ENCODE measurements at places on chromosomes 3 and 15.

DNA sequence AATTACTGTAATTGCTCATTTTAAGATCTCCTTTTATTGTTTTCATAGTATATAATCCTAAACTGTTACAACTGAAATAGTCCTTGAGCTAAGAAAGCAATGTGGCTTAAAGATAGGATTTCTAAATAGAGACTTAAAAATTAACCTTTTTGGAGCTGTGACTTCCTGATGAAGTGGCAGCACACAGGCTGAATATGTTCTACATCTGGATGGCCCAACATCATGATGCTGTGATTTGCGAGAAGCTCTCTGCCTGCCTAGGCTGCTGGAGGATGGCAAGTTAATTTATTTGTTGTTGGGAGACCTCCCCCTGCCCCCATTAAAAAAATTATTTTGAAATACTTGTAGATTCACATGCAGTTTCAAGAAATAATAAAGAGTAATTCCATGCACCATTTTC lies 134.5 kb downstream of the IGF1R start:
- no peak for DNase-seq

GRCh38 chr3:126867863-126868200 lies 115.1 kb upstream of the PLXNA1 start:
- DNase-seq = no peak

GRCh38 chr3:42672515-42672914 lies 12.8 kb upstream of the KLHL40 start:
- no peak for DNase-seq

- DNase-seq = peak; percentile 22
Observed at GRCh38 chr15:70266412-70267121, 168.8 kb upstream of the TLE3 start.

DNA sequence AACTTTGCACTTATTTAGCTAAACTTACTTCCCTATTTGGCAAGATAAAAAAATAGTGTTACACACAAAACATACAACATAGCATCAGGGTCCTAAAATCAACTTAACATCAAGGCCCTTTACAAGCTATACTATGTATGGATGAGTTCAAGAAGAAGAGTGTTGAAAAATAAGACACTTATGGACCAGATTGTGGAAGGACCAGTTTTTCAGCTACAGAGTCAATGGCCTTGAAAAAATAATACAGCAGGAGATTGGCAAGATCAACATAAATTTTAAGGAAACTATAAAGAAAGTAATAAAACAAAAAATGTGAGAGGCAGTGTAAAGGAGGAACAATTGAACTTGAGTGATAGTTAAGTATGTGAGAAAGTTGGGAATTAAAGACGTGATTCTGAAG lies 66.3 kb upstream of the BBX start:
- DNase-seq = no peak

DNA sequence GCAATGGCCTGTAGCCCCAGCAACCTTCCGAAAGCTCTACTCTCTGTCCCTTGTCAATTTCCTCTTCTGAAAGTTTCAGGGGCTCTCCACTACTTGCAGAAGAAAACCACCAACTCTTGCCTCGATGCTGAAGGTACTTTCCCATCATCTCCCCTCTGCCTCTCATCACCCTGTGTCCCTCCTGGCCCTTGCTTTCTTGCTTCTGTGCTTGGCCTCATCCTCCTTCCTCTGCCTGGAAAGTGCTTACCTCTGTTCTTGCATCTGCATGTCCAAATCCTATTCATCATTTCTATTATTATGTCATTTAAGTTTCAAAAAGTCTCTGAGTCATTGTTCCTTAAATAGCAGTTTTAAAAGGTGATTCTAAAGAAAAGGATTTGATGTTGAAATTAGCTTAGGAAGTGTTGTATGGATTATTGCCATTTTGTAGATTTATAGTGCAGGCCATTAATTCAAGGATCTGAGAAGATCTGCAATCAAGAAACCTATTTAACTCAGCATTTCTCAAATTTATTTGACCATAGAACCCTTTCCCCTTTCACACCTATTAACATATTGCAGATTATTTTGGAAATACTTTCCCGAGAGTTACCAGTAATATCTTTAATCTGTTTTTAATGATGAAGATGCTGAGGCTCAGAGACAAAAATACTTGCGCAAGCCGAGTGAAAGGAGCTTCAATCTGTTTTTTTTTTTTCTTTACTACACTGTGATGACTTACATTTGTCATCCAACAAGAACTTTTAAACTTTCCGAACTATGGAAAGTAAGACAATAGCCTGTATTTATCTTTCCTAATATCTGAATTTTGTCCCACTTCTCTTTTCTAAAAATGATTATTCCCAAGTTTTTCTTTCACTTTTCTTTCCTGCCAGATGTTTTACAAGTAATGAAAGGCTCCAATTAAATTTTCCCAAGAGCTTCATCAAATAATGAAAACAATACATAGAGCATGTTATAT lies 22.3 kb upstream of the CFAP161 start:
- DNase-seq = no peak

GRCh38 chr15:92796161-92796611 lies 103.9 kb upstream of the CHD2 start:
- no peak for DNase-seq

- DNase-seq = no peak
Observed at GRCh38 chr3:192841428-192841827, 76.2 kb downstream of the MB21D2 start.

- peak; percentile 85 for DNase-seq
Observed at GRCh38 chr3:141646760-141647561, 91.1 kb upstream of the RNF7 start.

GRCh38 chr15:90412356-90413194 lies 24.5 kb downstream of the IQGAP1 start:
- peak; percentile 31 for DNase-seq

- no peak for DNase-seq
Observed at GRCh38 chr3:124413989-124414598, 316.2 kb upstream of the UMPS start.

DNA sequence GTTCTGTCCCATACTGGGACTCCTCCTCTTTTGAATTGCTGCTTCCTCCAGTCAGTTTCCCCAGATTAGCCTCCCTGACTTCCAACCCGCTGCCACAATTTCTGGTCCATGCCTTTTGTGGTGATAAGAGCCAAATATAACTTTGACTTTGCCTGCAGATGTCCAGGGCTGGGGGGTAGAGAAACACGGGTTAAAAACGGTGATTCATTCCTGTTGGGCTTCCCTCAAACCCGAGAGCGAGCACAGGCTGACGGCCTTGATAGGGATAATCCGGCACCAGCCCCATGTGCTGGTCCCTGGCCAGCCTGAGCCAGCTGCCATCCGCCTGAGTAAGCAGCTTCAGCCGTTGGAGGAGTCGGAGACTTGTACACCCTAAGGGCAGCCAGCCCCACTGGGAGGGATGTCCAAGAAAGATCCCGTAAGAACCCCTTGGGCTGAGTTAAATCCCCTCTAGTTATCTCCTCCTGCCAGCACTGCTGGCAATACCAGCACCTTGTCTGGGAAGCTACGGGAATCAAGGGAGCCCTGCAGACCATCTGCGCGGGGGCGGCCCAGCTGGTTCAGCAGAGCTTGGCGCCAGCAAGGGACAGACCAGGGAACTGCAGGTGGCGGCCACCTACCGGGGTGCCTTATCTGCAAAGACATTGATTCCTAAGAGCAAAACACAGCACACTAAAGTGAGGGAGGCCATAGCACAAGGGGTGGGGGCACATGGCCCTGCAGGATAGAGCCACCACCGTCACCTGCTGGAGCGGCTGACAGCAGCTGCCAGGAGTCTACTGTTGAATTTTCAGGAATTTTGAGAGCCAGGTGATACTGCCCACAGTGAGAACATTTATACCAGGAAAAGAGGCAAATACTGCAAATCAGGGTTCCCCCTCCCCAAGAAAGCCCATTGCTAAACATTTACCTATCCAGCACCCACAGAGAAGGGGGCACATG lies 18.1 kb downstream of the CSPG4 start:
- peak; percentile 86 for DNase-seq

GRCh38 chr3:145817870-145818483 lies 343.0 kb downstream of the PLOD2 start:
- DNase-seq = no peak

DNA sequence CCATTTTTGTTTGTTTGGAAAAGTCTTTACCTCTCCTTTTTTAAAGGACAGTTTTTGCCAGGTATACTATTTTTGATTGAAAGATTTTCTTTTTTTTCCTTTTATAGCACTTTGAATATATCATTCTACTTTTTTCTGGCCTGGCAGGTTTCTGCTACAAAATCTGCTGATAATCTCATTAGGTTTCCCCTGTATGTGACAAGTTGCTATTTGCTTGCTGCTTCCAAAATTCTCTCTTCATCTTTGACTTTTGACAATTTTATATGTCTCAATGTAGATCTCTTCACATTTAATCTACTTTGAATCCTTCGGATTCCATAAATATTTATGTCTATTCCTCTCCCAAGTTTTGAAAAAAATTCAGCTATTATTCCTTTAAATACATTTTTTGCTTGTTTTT lies 838.5 kb downstream of the IGSF11 start:
- DNase-seq = no peak

DNA sequence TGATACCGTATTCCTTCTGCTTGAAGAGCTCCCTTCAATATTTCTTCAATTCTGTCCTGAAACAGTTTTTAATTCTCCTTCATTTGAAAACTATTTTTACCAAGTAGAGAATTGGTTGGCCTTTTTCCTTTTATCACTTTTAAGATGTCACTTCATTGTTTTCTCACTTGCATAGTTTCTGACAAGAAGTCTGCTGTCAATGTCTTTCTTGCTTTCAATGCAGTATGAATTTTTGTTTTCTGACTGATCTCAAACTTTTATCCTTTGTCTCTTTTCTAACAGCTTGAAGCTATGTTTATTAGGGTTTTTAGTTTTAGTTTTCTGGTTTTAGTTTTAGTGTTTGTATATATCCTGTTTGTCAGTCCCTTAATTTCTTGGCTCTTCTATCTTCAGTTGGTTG lies 364.8 kb upstream of the TPRG1 start:
- peak; percentile 31 for DNase-seq

GRCh38 chr15:82530606-82531379 lies 9.5 kb downstream of the RPS17 start:
- peak; percentile 68 for DNase-seq

GRCh38 chr15:36805278-36805677 lies 225.9 kb downstream of the CDIN1 start:
- no peak for DNase-seq

DNA sequence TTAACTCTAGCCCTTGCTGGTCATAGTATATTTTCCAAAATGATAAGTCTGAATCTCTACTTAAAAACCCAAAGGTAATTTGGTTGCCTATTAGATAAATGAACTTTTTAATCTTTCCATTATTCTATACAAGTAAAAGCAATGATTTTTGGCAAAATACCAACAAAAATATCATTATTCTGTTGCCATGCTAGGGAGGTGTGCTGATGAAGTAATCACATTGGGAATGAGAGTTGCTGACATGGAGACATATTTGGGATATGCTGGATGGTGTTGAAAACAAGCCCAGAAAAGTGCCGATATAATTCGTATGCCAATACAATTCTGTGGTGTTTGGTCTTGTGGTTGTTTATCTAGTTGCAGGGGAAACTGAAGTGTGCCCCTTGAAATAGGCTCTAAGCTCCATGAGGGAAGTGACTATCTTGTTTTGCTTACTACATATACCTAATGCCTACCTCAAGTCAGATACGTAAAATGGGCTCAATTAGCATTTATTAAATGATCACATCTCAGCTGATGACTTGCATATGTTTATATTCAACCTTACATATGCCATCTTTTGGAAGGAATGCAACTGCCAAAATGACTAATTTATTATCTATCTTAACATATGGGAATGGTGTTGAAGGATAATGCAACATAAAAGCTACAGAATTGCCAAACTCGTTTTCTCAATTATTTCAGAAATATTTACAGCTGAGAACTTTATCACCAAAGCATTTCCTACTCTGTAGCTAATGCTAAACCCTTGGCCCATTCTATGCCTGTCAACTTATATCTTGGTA lies 5.8 kb downstream of the TOPBP1 start:
- DNase-seq = no peak

- no peak for DNase-seq
Observed at GRCh38 chr3:10845001-10845761, 29.2 kb downstream of the SLC6A11 start.

DNA sequence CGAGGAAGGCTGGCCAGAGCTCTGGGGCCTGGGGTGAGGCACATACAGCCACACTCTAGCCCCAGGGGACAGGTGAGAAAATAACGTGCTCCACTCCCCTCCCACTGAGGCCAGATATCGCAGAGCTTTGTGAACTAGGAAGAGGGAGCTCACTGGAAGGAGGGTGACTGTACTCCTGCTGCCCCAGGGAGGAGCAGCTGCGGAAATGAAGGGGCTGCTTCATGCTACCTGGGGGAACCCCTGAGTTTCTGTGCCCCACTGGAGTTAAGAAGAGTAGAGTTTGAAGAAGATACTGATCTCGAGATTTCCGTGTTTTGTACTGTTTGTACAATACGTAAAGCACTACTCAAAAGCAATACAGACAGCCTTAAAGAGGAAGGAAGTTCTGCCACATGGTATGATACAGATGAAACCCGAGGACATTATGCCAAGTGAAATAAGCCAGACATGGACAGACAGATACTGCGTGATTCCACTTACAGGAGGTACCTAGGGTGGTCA lies 44.6 kb downstream of the CMTM6 start:
- no peak for DNase-seq

GRCh38 chr15:64949383-64950186 lies 37.9 kb downstream of the ANKDD1A start:
- DNase-seq = no peak

GRCh38 chr3:42640771-42641370 lies 12.6 kb upstream of the ZBTB47 start:
- DNase-seq = no peak

DNA sequence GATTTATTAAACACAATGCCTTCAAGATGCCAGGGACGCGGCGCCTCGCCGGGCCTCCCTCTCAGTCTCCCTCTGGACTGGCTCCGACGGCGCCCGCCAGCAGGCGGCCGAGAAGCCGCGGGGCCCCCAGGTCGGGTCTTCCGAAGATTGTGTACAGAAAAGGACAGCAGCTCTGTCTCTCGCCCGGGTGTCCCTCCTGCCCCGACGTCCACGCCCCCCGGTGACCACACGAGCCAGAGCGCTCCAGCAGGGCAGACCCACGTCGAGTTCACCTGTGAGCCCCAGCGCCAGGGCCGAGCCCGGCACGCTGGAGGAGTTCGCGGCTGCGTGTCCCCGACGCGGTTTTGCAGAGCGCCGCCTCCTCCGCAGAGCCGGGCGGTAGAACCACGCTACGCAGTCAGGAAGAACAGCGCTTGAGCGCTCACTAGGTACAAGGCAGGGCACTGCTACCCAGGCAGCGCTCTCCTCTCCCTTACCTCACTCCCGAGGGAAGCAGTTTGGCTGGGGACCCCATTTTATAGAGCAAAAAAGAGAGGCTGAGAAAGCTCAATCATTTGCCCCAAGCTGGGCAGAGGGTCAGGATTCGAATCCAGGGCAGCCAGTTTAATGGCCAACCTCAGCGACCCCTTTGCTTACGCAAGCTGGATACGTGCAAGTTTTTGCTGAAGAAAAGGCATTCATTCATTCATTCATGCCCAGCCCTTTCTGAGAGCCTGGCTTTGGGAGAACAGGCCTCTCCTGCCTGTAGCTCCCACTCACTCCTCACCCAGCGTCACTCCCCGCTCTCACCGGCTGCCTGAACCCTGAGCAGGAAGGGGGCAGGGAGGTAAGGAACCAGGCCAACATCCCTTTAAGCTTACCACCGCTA lies 3.0 kb upstream of the TLE3 start:
- peak; percentile 69 for DNase-seq

- no peak for DNase-seq
Observed at GRCh38 chr15:79418693-79419279, 13.3 kb upstream of the MINAR1 start.

GRCh38 chr3:64518496-64518895 lies 169.3 kb downstream of the ADAMTS9 start:
- DNase-seq = no peak
